ENCODE measurements at places on chromosomes 13 and 19.

- DNase-seq, result no peak
These were observed 13.6 kb downstream of the CCDC122 start for GRCh38 chr13:43865892-43866291.

- DNase-seq, result no peak
These were observed 7.6 kb downstream of the F2RL3 start for GRCh38 chr19:16896146-16897028.

DNA sequence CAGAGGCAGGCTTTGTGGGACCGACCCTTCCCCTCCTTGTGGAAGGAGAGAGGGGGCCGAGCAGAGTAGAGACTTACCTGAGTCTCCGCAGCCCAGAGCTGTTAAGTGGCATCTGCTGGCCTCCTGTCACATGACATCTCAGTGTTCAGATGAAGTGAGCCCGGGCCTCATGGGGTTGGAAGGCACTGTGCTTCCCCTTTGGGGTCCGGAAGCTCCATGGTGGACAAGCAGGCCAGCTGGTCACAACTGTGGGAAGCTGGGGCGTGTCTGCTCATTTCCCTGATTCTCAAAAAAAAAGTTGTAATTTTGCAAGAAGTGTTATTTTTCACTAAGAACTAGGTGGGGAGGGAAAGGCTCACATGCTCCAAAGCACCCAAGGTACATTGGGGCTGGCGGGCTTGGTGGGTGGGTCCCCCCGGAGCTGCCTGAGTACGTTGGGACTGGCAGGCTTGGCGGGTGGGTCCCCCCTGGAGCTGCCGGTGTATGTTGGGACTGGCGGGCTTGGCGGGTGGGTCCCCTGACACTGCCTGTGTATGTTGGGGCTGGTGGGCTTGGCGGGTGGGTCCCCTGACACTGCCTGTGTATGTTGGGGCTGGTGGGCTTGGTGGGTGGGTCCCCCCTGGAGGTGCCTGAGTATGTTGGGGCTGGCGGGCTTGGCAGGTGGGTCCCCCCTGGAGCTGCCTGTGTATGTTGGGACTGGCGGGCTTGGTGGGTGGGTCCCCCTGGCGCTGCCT is 18.2 kb upstream of the DCUN1D2 start:
- DNase-seq, result no peak

GRCh38 chr13:99808786-99809185 is 162.8 kb downstream of the ZIC5 start:
- no peak for DNase-seq

DNA sequence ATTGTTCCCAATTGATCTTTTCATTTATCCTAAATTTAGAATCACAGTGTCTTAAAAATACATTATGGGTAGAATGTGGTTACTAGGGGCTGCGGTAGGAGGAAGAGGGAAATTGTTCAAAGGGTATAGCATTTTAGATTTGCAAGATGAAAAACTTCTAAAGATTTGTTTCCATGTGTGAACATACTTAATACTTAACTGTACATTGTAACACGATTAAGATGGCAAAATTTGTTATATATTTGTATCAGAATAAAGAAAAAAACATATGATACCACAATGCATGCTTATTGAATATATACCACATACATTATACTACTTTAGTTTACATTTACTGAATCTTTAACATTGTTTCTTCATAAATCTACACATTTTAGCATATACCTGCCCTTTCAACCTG is 677.3 kb upstream of the PCDH20 start:
- no peak for DNase-seq

- DNase-seq, result no peak
These were observed 31.4 kb downstream of the NAXD start for GRCh38 chr13:110646442-110647364.
